ENCODE measurements at places on chromosomes 16 and 17.

DNA sequence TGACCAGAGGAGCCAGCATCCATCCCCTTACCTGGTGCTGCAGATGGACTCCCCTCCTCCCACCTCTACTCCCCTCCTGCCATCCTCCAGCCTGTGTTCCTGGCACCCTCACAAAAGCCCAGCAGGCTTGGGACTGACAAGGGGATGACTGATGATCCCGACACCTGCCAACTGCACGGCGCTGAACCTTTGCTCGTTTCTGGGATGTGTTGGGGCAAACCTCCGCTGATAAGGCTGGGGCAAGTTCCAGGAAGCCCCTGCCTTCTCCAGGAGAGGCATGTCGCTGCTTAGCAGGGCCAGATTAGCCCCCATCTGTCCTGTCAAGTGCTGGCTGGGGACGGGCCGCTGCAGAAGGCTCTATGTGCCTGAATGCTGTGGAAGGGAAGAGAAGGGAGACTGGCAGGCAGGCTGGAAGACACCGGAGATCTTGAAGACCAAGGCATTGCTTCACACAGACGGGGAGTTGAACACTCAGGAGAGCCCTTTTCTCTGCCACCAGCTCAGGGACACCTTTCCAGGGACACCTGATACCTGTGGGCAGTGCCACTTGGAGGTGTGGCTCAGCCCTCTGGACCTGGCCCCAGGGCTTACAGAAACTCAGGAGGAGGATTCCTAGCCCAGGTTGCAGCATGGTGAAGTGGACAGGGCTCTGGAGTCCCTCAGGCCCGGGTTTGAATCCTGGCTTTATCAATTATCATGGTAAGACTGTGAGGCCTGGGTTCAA lies 973 bp upstream of the KRT15 start:
- no peak for DNase-seq

DNA sequence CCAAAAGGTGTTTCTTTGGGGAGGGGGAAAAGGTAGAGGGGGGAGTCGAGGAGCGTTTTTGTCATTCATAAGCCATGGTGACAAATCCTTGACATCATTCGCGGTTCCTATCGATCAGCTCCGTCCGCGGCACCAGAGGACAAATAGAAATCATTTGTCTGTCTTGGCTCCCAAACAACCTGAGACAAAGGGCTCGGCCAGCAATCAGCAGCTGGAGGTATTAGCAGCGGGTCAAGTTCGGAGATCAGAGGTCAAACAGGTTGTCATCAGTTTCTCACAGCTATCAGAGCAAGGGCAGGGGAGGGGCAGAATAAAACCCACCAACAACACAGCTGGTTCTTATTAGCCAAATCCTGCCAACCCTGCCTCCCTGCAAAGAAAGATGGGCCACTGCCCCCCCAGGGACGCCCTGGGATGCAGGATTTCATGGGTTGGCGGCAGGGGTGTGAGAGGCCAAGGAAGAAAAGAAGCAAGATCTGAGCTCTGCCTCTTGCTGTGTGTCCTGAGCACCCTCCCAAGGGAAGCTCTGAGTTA lies 145.3 kb upstream of the LHX1 start:
- no peak for DNase-seq

DNA sequence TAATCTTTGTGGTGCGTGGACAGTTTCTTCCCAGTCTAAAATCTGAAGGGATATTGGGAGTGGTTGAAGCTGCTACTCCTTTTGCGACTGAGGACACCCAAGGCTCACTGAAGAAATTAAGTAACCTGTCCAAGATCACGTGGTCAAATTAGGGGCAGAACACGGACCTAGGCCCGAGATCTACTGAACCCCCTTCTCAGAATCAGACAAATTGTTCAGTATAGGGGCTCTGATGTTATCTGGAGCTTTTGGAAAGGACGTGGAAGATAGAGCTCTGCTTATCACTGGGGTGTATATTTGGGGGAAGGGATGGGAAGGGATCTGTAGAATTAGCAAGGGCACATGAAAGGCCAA lies 857 bp downstream of the TANGO6 start:
- DNase-seq, result no peak

DNA sequence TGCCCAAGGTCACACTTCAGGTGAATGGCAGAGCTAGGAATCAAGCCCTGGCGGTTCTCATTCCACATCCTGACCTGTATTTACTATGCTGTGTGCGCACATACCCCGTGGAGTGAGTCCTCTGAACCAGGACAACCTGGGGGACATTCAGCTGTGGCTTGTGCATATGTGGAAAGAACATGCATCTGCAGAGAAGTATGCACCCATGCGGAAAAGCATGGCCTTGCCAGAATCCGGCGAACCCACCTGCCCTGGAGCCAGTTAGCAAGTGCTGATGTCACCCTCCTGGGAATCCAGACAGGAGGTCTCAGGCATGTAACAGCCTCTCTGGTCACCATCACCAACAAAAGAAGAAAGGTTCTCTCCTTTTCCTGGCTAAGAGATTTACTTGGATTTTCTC lies 1.9 kb downstream of the RASL10B start:
- no peak for DNase-seq

- no peak for DNase-seq
These were observed 130.4 kb upstream of the MPHOSPH6 start for GRCh38 chr16:82300374-82300951.

DNA sequence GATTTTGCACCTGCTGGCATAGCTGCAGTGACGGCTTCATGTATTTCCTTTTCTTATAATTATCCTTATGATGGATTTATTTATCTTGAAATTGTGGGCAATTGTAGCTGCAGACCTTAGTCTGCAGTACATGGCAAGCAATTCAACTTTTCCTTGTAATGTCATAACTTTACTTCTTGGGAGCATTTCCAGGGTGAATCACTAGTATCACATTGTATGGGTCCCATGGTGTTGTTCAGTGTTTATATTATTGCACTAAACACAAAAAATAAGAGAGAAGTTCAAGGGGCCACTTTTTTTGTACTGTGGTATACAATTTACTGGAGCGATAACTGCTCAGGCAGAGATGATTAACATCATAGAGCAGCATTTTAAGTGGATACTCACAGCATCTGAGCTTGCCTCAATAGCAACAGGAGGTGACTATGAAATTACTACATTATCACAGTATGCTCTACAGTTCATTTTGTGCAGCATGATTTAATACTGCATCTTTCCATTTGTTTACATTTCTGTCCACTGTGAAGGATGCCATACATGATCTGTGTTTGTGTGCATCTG lies 169.5 kb downstream of the STX8 start:
- DNase-seq, result no peak

DNA sequence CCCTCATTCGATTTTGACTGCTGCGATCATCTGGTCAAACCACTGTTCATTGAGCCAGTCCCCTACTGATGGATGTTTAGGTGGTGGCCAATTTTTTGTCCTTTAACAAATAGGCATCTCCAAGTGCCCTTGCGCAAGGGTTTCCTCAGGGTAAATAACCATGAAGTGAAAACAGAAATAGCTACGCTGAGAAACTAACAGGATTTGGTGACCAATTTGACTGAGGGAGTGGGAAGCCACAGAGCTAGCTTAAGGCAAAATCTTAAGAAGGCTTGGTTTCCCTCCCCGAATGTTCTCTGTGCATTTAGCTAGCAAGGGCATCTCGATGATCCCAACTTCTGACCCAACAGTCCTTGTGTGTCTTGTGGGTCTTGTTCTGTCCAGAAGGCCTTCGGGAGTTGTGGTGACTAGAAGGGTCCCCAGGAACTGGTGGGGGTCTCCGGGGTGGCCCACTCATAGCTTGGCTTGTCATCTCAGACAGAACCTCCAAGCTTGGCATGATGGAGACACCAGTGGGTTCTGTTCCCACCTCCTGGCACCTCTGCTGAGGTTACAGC lies 117.2 kb downstream of the SOCS1 start:
- no peak for DNase-seq

- DNase-seq, result no peak
These were observed 9.7 kb downstream of the IGFBP4 start for GRCh38 chr17:40452921-40453378.

DNA sequence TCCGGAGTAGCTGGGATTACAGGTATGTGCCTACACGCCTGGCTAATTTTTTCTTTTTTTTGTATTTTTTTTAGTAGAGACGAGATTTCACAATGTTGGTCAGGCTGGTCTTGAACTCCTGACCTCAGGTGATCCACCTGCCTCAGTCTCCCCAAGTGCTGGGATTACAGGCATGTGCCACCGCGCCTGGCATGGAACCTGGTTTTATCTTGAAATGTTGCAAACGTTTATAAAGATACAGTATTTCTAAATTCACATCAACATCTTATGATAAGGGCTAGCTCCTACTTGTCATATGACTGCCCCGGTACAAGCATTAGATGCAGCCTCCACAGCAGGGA lies 1.5 kb upstream of the IST1 start:
- DNase-seq, result no peak

DNA sequence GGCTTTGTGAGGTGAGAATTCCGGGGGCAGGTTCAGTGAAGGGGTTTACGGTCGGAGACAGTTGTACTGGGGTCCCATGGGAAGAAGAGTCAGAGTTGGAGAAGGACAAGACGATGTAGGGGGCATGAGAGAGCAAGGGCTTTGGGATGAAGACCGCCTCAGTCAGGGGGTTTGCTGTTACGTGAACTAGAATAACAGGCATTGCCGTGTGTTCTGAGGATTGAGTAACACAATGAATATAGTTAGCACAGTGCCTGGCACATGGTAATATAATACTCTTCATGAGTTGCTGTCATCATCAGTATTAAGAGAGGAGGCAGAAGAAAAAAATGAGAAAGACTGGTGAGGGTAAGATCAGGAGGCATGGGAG lies 577 bp downstream of the ZNF646 start:
- DNase-seq, result no peak

GRCh38 chr16:51419768-51420167 lies 268.7 kb upstream of the SALL1 start:
- DNase-seq, result no peak

Data from left ventricle myocardium superior (tissue), 1 donor.